ENCODE measurements at places on chromosomes 4 and X.

GRCh38 chr4:173230062-173230461, 61.5 kb downstream of the GALNT7 start:
- no peak for DNase-seq

GRCh38 chrX:38220024-38220414, 652 bp downstream of the SRPX start:
- no peak for DNase-seq

DNA sequence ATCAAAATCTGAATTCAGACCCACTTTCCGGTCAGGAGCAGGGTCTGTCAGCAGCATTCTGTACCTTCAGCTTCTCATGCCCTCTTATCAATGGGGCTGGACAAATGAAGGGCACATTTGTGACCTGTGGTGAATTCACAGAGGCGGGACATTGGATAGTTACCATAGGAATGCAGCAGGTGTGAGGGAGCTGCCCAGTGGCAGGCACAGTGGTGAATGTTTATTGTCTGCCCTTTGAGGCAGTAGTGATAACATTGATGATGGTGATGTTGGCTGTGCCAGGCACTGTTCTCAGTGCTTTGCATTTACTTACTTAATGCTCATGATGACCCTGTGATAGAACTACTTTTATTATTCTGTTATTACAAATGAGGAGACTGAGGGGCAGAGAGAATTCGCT, 101.2 kb upstream of the KIT start:
- DNase-seq, result no peak

GRCh38 chr4:80076681-80077080, 3.7 kb upstream of the ANTXR2 start:
- DNase-seq, result no peak

- no peak for DNase-seq
These were observed 434.7 kb downstream of the GRIA2 start for GRCh38 chr4:157655096-157655809.

GRCh38 chrX:110992611-110993010, 103.4 kb upstream of the PAK3 start:
- DNase-seq, result no peak

DNA sequence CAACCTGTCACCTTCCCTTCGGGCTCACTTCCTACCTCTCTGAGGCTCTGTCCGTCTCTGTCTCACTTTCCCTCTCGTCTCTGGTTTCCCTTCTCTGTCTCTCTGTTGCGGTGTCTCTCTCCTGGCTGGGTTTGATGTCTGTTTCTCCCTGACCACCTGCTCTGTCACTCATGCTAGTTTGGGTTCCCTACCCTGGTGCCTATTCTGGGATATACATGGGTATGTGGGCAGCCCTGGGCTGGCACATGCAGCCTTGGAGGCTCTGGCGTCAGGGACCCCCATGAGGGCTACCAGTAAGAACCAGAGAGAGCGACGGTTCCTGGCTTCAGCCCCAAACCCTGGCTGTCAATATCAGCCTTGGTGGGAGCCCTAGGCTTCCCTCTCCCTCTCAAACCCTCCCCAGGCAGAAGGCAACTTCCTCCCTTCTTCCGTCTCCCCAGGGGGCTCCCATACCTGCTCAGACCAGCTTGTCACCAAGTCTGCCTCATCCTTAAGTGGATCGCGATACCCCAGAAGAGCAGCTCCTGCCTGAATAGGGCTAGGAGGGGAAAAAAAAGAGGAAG, 314 bp downstream of the DNASE1L1 start:
- DNase-seq, result no peak

DNA sequence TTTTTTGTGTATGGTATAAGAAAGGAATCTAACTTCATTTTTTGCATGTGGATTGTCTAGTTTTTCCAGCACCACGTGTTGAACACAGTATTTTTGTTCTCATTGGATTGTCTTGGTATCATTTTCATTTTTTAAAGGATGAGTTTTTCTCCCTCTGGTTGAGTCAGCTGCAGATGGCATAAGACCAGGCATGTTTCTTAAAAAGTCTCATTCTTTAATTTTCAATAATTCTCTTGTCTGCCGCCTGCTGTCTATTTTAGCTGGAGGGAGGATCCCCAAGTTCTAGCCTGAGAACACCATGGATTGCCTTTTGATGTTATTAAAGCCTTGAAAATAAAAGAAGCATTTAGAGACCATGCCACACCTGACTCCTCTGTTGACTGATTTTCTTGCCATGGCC, 263.8 kb downstream of the ARHGAP24 start:
- no peak for DNase-seq

Data from stimulated activated effector memory CD8-positive, alpha-beta T cell treated with anti-CD3 and anti-CD28 coated beads, Interleukin-12 subunit alpha, Interleukin-12 subunit beta, amount 100 ng/mL, for 72 hours (primary cell).